ENCODE measurements at places on chromosomes 2 and 18.

GRCh38 chr2:219287580-219288265 lies 8.6 kb downstream of the DNAJB2 start:
- no peak for DNase-seq

- DNase-seq, result no peak
Measured at GRCh38 chr18:58590254-58590653, 38.6 kb downstream of the ALPK2 start.

DNA sequence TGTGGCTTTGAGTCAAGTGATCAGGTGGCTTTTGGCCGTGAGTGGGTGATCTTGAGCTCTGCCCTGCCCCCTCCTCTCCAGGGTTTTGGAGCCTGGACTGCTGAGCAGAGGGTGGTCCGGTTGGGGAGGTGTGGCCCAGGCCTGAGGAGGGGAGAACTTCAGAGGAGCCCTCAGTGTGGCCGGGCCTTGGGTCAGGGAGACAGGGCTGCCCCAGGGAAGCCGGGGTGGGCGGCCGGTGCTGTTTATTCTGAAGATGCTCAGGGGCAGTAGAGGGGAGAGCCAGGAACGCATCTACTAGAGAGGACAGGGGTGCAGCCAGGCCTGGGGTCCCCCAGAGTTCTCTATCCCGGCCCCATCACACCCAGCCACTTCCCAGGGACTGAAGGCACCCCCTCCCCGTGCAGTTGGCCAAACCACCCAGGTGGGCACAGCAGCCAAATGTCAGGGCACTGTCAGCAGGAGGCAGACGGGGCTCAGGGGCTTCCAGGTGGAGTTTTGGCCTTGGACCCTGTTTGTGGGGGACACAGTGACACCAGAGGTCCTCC lies 963 bp downstream of the ERFE start:
- no peak for DNase-seq

- DNase-seq, result no peak
Measured at GRCh38 chr2:241007880-241008710, 9.7 kb downstream of the SNED1 start.

- DNase-seq, result no peak
Measured at GRCh38 chr2:60092781-60093180, 460.7 kb downstream of the BCL11A start.

DNA sequence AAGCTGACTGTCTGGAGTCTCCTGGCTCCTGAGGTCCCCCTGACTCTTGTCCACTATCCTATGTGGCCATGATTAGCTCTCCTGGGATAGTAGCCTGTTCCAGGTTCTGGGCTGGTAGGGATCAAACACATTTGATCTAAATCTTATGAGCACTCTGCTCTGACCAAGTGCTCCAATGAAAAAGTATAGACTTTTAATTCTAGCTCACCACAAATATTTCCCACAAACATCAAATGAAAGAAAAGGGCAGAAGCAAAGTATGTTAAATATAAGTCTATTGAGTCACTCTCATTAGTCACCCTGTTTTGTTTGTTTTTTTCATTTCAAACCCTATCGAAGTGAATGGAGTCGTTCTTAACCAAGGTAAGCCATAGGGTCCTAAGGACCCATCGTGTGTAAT lies 39.7 kb upstream of the NEDD4L start:
- no peak for DNase-seq

All from activated T-cell treated with anti-CD3 and anti-CD28 coated beads, Interleukin-2, amount 50 U/mL, for 4 hours (primary cell).